ENCODE measurements at places on chromosomes 4 and X.
A peak's percentile ranks its signal among the peaks of the same experiment; 100 is the strongest.

DNA sequence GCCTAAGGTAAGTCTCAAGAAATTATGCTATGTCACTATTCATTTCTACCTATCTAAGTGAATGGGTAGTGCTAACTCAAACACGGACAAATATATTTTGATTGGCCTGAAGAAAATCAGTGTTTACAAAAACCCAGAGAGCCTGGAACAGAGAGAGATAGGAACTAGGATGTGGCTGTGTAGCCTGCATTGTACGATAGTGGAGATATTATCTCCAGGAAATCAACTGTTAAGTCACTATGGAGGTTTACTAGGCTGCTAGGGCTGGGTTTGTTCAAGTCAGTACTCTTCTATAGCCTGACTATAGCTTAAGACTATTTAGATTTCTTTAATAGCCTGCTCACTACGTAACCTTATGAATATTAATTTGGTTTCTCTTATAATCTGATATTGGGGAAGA, 127.9 kb downstream of the TACR3 start:
- DNase-seq: no peak

DNA sequence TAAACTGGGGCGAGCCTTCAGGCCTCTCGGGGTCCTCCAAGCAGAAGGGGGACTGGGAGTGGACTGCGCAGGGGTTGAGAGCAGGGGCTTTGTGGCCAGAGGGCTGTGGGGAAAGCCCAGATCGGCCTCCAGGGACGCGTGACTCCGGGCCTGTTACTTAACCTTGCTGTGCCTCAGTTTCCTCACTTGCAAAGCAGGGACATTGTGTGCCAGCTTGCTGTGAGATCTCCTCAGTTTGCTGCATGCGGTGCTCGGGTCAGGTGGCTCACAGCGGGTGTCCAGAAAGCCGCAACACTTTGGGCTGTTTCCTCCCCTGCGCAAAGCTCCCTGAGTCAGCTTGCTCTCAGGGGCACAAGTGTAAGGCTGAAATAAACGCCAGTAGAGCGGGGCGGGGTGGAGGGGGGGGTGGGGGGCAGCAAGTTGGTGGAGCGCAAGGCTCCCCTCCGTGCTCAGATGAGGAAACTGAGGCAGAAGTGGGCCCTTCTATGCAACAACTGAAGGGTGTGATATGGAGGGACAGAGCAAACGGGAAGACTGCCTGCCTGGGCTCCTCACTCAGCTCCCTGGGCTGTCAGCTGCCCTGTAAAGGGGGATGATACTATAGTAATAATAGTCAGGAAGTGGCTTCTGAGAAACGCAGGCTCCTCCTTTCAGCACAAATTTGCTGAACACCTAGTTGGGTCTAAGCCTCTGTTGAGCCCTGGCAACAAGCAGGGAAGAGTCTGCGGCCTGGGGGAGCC, 101.0 kb downstream of the HMX1 start:
- no peak for DNase-seq

GRCh38 chr4:1793940-1794808, 1.1 kb downstream of the FGFR3 start:
- no peak for DNase-seq

DNA sequence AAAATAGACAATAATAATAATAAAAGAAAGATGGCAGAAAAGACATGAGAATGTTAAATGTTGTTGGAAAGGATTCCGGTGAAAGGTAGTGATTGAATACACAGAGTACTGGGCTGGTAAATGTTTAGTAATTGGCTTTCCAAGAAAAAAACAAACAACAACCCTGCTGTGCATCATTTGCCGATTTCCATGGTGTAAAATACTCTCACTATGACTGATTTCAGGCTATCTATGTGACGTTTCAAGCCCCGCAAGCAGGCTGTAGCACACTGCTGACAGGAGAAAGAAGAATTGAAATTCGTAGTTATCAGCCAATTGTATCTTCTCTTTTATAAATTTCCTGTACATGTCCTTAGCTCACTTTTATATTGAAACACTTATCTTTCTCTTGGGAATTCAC, 13.6 kb upstream of the SEPTIN6 start:
- DNase-seq: no peak

DNA sequence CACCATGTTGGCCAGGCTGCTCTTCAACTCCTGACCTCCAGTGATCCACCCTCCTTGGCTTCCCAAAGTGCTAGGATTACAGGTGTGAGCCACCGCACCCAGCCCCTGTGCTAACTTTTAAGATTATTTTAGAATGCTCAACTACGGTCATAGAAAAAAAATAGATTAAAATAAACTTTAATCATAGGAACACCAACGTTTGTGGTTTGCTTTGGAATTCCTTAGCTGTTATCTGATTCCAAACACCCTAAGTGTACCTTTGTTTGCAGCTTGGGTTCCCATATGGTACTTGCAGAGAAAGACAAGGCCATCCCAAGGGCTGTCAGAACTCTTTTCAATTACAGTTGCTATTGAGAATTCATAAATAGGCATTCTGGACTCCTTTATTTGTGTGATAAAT, 90.1 kb upstream of the EFHC2 start:
- no peak for DNase-seq

DNA sequence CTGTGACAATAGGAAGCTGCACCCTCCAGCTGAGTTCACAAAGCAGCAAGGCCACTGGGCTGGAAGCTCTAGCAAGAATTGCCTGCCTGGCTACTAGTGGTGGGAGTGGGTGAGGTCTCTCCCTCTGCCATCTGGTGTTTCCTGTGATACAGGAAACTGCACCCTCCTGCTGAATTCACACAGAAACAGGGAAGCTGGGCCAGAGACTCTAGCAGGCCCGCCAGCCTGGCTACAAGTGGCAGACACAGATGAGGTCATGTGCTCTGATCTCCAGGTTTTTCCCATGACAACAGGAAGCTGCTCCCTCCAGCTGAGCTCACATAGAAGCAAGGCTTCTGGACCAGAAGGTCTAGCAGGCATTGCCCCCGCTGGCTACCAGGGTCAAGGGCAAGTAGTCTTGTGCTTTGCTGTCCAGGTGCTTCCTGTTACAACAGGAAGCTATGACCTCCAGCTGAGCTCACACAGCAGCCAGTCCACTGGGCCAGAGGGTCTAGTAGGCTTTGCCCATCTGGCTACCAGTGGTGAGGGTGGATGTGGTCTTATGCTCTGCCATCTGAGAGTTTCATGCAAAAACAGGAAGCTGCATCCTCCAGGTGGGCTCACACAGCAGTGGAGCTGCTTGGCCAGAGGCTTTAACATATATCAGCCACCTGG, 41.5 kb upstream of the ZXDA start:
- DNase-seq: peak; percentile 13

DNA sequence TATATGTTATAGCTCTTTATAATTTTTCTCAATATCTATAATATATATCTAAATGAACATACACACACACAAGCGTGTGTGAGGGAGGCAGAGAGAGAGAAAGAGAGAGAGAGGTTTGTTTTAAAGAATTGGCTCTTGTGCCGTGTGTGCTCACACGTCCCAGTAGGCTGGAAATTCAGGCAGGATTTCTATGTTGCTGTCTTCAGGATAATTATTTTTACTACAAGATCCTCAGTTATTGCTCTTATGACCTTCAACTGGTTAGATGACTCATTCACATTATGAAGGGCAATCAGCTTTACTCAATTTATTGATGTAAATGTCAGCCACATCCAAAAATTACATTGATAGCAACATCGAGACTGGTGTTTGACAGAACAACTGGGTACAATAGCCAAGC, 1520.7 kb upstream of the PCDH7 start:
- no peak for DNase-seq

DNA sequence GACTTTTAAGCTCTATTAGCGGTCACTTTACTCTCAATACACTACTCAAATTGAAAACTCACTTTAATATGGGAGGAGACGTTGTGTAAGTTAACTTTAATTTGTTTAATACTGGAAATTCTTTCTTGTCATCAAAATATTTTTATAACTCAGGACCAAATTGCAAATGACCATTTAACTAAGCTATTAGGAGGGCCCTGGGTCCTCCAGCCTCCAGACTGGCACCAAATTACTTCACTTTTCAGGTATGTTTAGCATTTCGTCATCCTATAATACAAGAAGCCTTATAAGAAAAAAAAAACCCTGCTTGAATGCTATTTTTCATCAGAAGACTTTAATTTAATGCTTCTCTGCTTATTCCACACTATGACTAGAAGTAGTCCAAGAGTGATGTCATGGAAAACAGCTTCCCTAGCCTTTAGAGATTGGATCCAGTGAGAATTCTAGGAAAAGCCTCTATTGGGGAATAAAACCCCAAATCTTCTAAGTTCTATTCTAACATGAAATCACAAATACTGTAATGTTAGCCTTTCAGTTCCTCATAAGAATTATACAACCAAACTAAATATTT, 6.6 kb downstream of the KLHL15 start:
- no peak for DNase-seq

- DNase-seq: no peak
Measured at GRCh38 chrX:115906276-115906675, 264.3 kb upstream of the AGTR2 start.

GRCh38 chr4:71235311-71236201, 103.3 kb upstream of the SLC4A4 start:
- DNase-seq: no peak

GRCh38 chr4:100935090-100935489, 412.2 kb downstream of the PPP3CA start:
- no peak for DNase-seq

DNA sequence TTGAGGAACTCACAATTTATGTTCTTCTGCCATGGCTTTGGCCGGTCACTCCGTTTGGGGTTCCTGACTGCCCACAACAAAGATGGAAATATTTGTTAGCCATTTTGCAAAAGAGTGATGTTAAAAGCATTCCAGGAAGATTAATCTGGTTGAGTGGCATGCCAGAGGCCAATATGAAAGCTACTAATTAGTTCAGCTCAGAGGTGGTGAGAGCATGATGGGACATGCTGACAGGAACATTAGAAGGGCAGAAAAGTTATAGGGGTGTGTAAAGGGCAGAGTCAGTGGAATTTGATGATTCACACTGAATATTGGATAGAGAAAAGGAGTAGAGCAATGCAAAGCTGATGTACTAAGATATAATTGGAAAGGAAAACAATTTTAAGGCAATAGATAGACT, 94.4 kb downstream of the TLL1 start:
- DNase-seq: no peak

DNA sequence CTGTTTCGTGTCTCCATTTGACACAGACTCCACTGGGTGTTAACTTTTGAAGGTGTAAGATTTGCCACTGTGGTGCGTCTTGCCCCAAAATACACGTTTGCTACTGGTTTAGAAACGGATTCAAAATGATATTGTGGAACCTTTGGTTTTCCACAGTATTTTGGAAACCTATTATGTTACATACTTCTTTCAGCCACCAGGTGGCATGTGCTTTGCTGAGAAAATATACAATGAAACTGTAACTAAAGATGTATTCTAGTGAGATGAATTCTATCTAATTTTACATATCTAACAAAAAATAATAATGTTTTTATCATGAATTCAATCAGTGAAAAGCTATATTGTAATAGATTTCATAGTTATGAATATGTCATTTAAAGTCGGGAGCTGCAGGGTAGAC, 28.4 kb upstream of the SLITRK4 start:
- no peak for DNase-seq

DNA sequence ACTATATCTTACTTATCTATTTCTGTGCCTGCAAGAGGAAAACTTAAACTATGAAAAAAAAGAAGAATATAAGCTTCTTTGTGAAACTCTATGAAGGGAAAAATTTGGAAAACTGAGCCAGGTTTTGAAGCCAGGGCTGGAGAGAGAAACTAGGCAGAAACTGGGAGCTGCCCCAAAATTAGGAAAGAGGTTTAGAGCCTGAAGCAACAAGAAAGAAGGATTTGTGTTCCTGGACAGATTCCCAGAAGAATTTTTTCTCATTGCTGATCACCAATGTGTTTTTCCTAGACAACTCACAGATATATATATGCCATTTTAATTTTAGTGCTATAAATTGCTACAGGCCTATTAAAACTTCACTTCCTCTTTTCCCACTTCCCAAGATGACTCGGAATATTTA, 245.0 kb upstream of the GEMIN8 start:
- DNase-seq: no peak

GRCh38 chr4:98659106-98659592, 738 bp upstream of the TSPAN5 start:
- no peak for DNase-seq

- DNase-seq: no peak
Measured at GRCh38 chr4:123807866-123808265, 411.3 kb downstream of the SPRY1 start.

- DNase-seq: no peak
Measured at GRCh38 chrX:14573161-14573560, 43.8 kb downstream of the GLRA2 start.

DNA sequence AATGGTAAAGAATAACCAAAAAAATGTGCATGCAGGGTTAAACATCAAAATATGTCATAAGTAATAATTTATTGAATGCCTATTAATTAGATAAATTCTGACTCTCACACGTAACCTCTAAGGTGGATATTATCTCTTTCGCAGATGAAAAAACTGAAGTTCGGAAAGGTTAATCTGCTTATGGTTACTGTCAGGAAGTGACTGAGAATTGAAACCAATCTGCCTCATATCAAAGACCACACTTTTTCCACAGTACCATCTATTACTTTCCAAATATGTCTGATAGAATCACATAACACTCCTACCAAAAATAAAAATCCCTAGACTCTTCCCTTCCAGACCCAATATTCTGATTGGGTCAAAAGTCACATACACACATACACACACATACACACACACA, 6.2 kb downstream of the CHIC2 start:
- DNase-seq: no peak

DNA sequence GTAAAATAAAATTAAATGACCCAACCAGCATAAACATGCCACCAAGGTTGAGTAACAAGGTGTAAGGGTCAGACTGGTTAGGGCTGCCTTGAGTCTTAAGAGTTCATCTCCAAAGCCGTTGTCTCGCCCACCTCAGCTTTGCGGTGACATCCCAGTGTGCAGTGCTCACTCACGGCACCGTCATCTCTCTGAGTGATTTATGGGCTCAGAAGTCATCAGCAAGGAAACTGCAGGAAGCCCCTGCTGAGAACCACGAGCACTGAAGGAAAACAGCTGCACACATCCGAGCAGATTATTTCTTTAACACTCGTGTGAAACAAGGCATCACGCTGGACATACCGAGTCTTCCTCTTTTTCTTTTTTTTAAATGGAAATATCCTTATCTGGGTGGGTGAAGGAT, 411.1 kb downstream of the TRIML1 start:
- DNase-seq: no peak

DNA sequence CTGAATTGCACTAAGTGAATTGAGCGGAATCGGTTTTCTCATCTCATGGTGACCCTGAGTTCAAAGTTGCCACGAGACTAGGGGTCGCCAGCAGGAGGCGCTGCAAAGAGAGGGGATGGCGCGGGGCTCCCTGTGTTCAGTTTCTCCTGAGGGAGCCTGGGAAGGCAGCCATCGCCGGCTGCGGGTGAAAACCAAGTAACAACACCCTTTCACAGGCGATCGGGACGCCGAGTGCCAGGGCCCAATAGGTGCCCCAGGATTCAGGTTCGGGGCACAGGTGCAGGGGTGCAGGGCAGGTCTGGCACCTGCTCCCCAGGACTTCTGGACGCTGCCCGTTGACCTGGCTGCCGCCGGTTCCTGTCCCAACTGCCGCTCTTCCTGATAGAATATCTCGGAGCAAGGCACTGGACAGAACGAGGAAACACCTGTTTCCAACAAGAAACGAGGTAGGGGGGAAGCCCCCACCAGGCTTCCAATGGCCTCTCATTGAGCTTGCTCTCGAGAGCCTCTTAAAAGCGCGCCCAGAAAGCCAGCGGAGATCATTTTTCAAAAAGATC, 1.1 kb upstream of the FGF16 start:
- DNase-seq: peak; percentile 85

GRCh38 chr4:147510962-147511668, 30.2 kb downstream of the EDNRA start:
- no peak for DNase-seq

GRCh38 chr4:112282860-112283667, 2.6 kb downstream of the TIFA start:
- no peak for DNase-seq
